GM13977 (cell line): ENCODE measurements at places on chromosomes 7 and 10.

DNA sequence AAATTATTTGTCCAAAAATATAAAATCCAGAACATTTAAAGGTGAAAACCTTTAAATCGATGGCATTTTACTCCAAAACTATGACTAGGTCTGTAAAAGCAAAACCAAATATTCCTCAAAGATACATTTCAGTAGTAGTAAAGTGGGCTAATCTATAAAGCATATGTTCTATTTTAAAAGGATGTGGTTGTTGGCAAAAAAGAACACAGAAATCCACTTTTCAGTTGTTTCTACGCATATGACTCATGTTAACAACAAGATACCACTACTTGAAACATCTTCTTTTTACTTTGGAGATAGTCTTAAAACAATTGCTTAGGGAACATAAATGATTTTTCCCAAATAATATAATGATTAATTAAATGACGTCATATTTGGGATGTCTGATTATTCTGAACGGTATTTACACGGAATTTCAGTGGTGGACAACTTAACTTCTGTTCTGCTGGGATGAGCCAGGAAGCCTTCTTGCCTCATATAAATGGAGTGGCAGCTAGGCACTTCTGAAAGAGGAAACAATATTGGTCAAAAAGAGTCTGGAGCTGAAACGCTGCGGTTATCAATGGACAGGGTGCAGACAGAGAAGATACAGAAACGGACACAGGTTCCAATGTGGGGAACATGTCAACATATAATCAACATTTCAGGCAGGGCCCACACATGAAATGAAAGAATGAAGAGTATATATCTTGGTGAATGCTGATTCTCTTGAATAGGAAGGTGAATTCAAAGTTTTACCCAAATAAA lies 78.5 kb downstream of the ETV1 start:
- no peak for DNase-seq

- DNase-seq = no peak
Measured at GRCh38 chr10:129962872-129963640, 1.0 kb downstream of the EBF3 start.

- DNase-seq = no peak
Measured at GRCh38 chr7:121027761-121028669, 39.5 kb downstream of the CPED1 start.

GRCh38 chr10:93208717-93209464 lies 135.2 kb downstream of the CYP26A1 start:
- no peak for DNase-seq

- no peak for DNase-seq
Measured at GRCh38 chr10:122450353-122450990, 4.0 kb upstream of the ARMS2 start.

- no peak for DNase-seq
Measured at GRCh38 chr10:17784688-17785087, 24.5 kb upstream of the MRC1 start.

DNA sequence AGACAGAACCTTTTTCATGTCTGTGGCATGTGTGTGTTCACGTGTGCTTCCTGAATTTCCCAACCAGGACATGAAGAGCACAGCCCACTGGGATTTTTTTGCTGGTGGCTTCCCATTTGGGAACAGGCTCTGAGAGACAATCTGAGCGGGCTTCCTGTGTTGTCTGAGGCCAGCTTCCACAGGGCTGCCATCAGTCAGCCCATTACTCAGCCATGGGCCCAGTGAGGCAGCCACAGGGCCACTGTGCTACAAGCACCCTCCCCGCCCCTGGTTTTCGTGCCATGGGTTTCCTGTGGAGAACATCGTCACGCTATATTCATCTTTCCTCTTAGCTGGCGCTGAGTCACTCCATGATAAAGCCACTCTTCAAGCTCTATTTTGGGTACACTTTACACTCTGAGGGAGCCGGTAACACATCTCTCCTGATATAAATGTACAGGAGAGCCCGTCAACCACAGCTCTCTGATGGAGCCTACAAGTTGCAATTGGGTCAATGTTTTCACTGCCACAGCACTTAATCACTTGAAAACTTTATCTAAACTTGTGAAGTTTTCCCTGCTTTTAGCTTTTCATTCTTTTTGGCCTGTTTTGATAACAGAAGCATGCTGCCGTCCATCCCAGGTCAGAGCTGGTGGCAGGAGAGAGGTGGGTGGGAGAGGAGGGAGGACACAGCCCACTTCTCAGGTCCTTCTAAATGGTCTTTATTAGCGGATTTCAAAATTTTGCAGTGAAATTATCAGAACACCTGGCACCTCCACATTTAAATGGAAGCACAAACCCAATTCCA lies 96.9 kb downstream of the HIPK2 start:
- no peak for DNase-seq

DNA sequence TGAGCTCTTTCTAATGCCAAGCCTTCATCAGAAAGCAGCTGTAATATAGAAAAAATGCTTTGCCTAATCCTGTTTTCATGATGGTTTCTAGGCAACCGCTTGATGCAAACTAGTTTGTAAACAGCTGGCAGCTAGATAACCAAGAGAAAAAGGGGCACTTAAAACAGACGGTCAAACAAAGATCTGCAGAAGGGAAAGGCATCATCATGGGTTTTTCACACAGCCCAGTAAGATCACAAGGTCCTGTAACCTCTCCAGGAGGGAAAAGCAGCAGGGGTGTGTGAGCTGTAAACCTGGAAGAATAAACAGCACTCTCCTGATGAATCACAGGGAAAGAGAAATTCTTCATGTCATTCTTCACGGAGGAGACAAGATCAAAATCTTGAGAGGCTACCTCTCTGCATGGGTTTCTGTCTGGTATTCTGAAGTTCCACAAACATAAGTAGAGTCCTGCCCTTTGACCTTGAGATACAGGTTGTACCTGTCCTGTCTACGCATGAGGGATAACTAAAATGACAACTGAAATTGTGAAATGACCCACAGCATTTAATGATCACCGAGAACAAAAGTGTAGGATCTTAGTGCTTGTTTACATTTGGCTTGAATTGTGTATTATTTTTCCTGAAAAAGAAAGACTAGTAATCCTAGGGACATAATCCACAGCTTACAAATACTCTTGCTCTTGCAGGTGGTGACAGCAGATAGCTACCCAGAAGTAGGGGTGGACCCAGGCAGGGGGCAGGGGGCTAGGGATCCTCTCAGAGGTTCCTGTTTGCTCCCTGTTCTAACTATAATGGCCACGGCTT lies 48.0 kb downstream of the CREB3L2 start:
- no peak for DNase-seq

GRCh38 chr10:789831-790701 lies 100.6 kb upstream of the DIP2C start:
- no peak for DNase-seq

DNA sequence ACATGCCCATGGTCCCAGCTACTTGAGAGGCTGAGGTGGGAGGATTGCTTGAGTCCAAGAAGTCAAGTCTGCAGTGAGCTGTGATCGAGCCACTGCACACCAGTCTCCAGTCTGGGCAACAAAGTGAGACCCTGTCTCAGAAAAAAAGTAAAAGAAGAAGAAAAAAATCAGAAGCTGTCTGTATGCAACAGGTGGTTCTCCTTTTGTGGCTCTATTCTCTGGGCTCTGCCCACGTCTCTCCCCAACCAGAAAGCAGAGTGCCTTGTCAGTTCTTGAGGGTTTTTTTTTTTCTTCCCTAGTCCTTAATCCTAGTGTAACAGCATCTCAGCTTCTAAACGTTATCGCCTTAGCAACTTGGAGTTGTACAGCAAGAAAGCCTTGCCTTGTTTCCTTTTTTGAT lies 89.5 kb downstream of the PRKCQ start:
- DNase-seq = no peak

GRCh38 chr10:116207690-116208089 lies 65.3 kb downstream of the GFRA1 start:
- DNase-seq = no peak

GRCh38 chr7:105662998-105663397 lies 81.7 kb upstream of the EFCAB10 start:
- DNase-seq = no peak

GRCh38 chr7:49669285-49669684 lies 104.2 kb upstream of the VWC2 start:
- no peak for DNase-seq

- DNase-seq = no peak
Measured at GRCh38 chr7:102024769-102025391, 207.5 kb downstream of the CUX1 start.

DNA sequence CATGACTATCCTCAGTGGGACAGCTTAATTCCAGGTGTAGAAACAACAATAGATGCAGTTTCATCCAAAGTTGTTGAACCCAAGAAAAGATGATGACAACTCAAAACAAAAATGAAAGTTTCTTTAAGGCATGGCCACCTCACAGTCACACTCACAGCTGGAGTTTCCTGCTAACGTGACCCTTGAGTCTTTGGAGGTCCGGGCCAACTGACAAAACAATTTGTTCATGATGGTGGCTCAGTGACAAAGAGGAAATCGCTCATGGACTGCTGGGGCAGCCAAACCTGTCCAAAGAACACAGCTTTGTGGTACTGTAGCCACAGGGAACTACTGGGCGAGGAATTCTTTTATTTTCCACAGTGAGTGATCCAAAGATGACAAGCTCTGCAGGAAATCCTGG lies 96.0 kb upstream of the JCAD start:
- no peak for DNase-seq

GRCh38 chr10:32332299-32332750 lies 14.6 kb downstream of the EPC1 start:
- DNase-seq = peak; percentile 63

DNA sequence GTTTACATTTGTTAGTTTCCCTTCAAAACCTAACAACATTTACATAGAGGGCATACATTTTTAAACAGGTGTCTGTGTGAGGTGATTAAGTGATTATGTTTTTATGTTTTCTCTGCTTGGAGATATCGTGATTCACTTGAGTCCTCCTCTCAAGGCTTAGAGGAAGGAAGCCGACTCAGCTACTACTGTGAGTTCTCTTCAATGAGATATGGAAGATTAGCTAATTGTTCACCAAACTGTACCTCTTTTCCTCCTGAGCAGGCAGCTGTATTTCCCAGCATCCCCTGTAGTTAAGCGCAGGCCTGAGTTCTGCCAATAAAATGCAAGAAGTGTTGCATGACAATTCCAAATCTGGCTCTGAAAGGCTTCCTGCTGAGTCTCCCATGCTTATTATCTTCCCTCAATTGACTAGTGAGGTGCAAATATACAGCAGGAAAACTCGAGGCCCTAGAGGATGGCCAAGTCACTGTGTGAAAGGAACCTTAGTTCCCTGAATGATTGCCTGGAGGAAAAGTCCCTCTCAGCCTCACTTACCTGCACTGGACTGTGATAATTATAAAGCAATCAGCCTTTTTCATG lies 528.7 kb downstream of the GRM8 start:
- no peak for DNase-seq

GRCh38 chr7:45921699-45922519 lies 837 bp upstream of the IGFBP3 start:
- DNase-seq = no peak

- no peak for DNase-seq
Measured at GRCh38 chr10:79883986-79884385, 57.4 kb downstream of the NUTM2E start.

- no peak for DNase-seq
Measured at GRCh38 chr10:117351558-117351957, 23.7 kb downstream of the PDZD8 start.

GRCh38 chr10:36385693-36386092 lies 739.7 kb upstream of the ANKRD30A start:
- DNase-seq = no peak

DNA sequence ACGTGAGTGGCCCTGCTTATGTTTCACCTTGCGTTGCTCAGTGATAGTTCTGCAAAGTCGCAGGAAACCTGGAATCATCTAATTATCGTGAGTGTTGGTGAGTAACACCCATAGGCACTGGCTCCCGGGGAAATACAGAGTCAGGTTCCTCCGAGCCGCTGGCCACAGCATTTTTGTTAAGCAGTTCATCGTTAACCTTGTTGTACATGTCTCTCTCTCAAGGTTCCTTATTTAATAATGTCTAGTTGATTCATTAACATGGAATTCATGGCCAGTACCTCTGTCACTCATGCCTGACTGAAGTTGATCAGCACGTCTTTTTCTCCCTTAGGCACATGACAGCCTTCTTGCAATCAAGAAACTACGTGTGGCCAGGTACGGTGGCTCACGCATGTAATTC lies 3.1 kb upstream of the ZFAND2A start:
- no peak for DNase-seq

DNA sequence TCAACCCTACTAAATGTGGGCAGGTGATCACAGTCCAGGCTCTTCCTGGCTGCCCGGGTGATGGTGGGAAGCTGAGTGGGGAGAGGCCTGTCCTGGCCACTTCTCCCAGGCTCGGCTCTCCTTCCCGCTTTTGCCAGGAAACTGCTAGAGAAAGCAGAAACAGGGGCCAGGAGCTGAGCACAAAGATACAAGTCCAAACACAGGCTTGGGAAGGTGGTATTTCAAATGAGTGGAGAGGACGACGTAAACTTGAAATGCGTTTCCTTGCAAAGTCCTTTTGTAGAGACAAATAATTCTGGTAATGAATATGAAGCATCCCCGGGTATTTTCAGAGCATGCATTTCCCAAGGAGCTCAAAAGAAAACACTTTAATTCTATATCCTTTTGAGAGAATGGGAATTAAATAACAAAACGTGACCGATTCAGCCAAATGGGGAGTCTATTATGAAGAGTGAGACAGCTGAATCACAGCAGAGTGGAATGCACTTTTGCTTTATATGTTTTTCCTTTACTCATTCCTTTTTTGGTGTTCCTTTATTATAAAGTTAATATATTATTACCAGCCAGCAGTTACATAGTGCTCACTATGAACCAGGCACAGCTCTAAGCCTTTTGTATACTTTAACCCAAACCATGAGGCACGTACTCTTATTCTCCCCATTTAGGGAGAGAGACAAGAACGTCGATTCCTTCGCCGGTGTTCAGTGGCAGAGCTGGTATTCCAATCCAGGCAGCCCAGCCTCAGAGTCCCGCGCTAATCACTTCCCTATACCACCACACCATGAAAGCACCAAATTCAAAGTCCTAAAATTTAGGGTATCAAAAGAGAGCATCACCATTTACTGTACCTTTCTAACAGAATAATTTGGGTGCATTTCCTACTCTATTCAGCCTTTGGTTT lies 218.2 kb upstream of the KLF14 start:
- no peak for DNase-seq

DNA sequence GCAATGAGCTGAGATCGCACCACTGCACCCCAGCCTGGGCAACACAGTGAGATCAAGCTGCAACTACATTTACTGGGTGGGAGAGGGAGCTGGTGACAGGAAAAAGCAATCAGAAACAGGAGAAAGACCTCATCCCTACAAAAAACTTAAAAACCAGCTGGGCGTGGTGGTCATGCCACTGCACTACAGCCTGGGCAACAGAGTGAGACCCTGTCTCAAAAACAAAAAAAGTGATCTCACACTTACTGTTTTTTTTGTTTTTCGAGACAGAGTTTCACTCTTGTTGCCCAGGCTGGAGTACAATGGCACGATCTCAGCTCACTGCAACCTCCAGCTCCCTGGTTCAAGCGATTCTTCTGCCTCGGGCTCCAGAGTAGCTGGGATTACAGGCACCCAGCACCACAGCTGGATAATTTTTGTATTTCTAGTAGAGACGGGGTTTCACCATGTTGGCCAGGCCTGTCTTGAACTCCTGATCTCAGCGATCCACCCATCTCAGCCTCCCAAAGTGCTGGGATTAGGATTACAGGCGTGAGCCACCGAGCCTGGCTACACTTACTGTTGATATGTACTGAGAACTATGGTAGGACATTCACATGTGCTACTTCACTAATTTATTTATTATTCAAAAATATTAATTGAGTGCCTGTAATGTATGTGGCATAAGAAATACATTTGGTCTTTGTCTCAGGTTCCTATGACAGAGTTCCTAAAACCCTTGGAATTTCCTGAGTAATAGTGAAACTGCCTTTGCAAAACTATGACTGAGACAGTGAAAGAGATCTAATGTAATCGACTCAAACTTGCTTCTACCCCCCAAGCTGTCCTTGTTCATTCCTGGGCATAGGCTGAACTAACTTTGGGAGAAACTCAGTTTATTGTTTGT lies 27.7 kb upstream of the NRBF2 start:
- DNase-seq = no peak
